Muscle of leg (tissue), 16 donors: ENCODE measurements at places on chromosomes 5 and 9.

DNA sequence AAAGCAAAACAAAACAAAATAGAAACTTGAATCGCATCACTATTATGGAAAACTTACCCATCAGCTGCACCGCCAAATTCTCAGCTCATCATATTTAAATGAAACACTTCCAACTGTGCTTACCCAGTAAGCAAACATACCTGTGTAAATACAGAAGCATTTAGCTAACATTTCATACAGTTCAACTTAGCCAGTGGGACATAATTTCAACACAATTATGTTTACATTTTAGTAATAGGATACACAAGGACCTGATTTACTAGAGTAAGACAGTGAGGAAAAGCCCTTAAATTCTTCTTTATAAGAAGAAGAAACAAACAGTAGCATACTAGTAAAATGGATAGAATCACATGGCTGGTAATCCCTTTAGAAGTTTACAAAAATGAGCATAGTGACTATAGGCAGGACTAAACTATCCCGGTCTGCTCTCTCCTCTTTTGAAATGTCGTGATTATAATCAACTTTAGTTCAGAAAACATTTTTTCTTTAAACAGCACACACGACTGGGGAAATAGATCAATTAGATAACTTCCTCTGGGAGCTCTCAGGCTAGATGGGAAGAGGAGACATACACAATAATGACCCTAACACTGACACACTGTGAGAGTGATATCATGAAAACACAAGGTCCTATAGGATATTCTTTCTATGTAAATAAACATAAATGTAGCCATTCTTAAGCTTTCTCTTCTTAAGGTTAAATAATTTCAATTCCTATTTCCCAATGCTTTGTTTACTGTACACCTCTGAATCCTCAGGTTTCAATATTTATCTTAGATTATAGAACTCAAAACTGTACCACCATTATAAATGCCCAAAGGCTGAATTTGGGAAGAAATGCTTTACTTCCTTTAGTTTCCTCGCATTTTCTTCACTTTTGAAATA lies 15.9 kb upstream of the CDC20B start:
- H3K27me3 ChIP-seq = peaks cover 31% of the 10 kb centered on the region
- no peak overlapping the region for H3K27ac ChIP-seq
- no peak for DNase-seq
- no peaks in the 10 kb centered on the region for H3K4me1 ChIP-seq
- no peaks in the 10 kb centered on the region for H3K36me3 ChIP-seq

GRCh38 chr5:124544366-124545055 lies 201.9 kb downstream of the ZNF608 start:
- no peak overlapping the region for H3K27ac ChIP-seq
- no peak overlapping the region for H3K4me3 ChIP-seq
- no peaks in the 10 kb centered on the region for H3K4me1 ChIP-seq
- DNase-seq = no peak
- no peaks in the 10 kb centered on the region for H3K36me3 ChIP-seq

- no peak overlapping the region for H3K27ac ChIP-seq
- H3K4me1 ChIP-seq = no peaks in the 10 kb centered on the region
- H3K4me3 ChIP-seq = no peak overlapping the region
- no peaks in the 10 kb centered on the region for H3K27me3 ChIP-seq
- DNase-seq = no peak
These were observed 19.1 kb downstream of the SH3GL2 start for GRCh38 chr9:17597977-17598376.

GRCh38 chr9:134047868-134048581 lies 19.8 kb downstream of the BRD3 start:
- H3K27ac ChIP-seq = no peak overlapping the region
- H3K4me1 ChIP-seq = peaks cover 11% of the 10 kb centered on the region
- H3K4me3 ChIP-seq = no peak overlapping the region
- H3K36me3 ChIP-seq = peaks cover 95% of the 10 kb centered on the region
- DNase-seq = no peak

DNA sequence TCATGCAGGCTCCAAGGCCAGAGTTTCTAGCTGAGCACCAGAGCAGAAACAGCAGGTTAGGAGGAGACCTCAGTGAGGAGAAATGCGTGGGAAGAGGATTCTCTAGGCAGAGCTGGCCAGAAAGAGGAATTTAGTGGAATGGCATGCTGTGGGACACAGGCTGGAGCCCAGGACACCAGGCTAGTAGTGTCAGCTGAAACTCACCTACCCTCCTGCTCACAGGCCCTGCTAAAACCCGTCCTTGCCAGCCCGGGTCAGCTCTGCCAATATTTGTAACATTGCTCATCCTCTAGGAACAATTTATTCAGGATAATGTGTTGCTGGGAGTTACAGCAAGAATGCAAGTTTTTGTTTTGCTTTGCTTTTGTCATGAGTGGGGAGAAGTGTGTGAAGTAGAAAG lies 40.2 kb upstream of the AGXT2 start:
- H3K4me3 ChIP-seq = no peak overlapping the region
- H3K4me1 ChIP-seq = no peaks in the 10 kb centered on the region
- peak; percentile 18 for DNase-seq
- H3K27me3 ChIP-seq = no peaks in the 10 kb centered on the region
- H3K27ac ChIP-seq = no peak overlapping the region
- no peaks in the 10 kb centered on the region for H3K36me3 ChIP-seq

DNA sequence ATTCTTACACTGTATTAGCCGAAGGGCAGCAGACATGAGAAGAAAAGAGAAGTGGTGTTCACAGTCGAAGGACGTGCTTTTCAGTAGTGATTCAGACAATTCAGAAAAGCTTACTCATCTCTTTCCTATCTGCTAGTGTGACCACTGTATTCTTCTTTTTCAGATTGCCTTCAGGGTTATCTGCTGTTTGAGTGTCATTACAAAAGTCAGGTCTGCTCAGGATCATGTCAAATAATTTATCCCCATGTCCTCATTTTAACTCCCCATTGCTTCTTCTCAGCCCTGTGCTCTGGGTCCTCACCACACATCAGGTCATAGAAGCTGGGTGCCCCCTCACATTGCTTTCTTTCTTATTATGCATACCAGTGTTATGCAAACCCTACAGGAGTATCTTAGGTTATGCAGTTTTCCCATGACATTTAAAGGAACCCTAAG lies 394.0 kb downstream of the CETN3 start:
- no peaks in the 10 kb centered on the region for H3K4me1 ChIP-seq
- H3K27me3 ChIP-seq = no peaks in the 10 kb centered on the region
- no peaks in the 10 kb centered on the region for H3K36me3 ChIP-seq
- no peak overlapping the region for H3K4me3 ChIP-seq
- DNase-seq = peak; percentile 38

- H3K4me3 ChIP-seq = no peak overlapping the region
- no peaks in the 10 kb centered on the region for H3K36me3 ChIP-seq
- H3K27ac ChIP-seq = no peak overlapping the region
- H3K4me1 ChIP-seq = peaks cover 6% of the 10 kb centered on the region
These were observed 1944.6 kb upstream of the WWC1 start for GRCh38 chr5:166346726-166347374.

GRCh38 chr5:74543162-74543995 lies 97.1 kb downstream of the ENC1 start:
- peak; percentile 34 for DNase-seq
- no peaks in the 10 kb centered on the region for H3K27me3 ChIP-seq
- no peaks in the 10 kb centered on the region for H3K36me3 ChIP-seq
- H3K4me1 ChIP-seq = peaks cover 8% of the 10 kb centered on the region

GRCh38 chr5:39055027-39055767 lies 19.0 kb downstream of the RICTOR start:
- H3K27me3 ChIP-seq = no peaks in the 10 kb centered on the region
- no peak overlapping the region for H3K4me3 ChIP-seq
- H3K27ac ChIP-seq = no peak overlapping the region
- peaks cover 2% of the 10 kb centered on the region for H3K36me3 ChIP-seq
- no peak for DNase-seq

- H3K36me3 ChIP-seq = no peaks in the 10 kb centered on the region
- no peak for DNase-seq
- peaks cover 5% of the 10 kb centered on the region for H3K27me3 ChIP-seq
- H3K4me1 ChIP-seq = peaks cover 11% of the 10 kb centered on the region
These were observed 21.3 kb downstream of the C5orf58 start for GRCh38 chr5:170254056-170254455.
